ENCODE measurements at places on chromosomes 3 and 15.

DNA sequence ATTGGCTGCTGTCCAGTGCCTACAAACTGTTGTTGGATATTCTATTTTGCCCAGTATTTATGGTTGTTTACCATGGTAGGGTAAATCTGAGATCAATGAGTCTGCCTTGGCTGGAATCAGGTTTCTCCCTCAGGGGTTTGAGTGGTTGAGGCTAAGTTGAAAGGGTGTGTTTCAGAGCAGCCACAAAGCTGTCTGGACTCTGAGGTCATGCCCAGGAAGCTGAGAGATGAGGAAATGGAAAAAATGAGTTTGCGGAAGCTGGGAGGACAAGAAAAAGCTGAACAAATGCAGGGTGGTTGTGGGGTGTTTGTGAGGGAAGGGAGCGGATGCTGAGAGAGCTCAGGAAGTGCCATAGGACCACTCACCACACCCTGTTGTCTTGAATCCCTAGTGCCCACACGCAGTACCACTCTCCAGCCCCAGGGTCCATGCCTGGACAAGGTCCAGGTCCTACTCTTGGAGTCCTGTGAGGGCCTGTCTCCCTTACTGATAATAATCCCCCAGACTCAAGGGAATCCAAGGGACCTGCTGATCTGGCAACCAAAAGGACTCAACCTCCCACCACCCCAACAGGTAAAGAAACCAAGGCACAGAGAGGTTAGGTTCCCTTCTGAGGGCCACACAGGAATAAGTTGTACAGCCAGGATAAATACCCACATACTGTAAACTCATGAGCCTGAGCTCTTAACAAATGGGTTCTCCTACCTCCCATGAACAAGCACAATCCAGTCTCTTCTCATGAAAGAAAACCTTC lies 81.6 kb downstream of the PPCDC start:
- peak; percentile 22 for DNase-seq

DNA sequence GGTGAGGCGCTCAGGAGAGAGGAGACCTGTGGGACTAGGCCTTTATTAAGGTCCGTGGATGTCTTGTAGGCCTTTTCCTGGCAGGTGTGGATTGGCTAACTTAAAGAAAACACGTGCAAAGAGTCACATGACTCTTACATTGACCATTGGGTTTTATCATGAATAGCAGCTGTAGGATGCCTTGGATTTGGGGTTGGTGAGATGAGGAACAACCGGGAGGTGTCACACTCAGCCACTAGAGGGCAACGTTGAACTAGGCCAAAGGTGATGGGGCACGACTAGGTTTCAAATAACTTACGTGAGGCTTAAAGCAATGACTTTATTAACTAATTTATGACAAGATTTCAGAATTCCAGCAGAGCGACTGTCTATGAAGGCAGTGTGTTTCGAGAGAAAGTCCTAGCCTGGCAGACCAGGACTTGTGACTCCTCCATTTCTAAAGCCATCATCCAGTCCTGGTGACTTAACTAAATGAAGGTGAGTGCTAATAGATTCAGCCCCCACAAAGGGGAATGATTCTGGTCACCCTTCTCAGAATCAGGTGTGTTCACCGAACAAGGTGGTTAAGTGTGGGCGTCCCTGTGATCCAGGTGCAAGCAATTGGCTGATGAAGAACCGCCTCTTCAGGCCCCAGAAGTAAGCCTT lies 345.6 kb downstream of the MCTP2 start:
- no peak for DNase-seq

DNA sequence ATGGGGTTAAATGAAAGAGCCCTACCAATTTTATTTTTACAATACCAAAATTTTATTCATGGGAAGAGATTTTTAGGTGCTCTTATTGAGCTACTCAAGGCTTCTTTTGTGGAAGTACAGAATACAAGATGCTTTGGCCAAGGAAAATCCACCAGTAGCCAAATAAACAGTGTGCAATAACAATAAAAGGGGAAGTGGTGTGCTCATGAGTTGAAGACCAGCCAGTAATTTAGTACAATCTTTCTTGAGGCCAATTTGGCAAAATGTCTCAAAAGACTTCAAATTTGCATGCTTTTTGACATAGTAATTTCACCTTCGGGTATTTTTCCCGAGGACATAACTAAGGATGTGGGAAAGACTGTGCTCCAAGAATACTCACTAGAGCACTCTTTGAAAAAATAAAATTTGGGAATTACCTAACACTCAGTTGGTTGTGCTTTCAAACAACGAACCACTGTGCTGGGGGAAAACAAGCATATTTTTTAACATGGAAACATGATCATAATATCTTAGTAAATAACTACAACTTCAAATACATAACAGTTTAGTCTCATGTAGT lies 294.0 kb downstream of the DIPK2A start:
- DNase-seq = no peak

- DNase-seq = no peak
Observed at GRCh38 chr3:12356175-12356574, 67.3 kb downstream of the PPARG start.

- no peak for DNase-seq
Observed at GRCh38 chr3:50318615-50319014, 3.9 kb downstream of the HYAL2 start.

DNA sequence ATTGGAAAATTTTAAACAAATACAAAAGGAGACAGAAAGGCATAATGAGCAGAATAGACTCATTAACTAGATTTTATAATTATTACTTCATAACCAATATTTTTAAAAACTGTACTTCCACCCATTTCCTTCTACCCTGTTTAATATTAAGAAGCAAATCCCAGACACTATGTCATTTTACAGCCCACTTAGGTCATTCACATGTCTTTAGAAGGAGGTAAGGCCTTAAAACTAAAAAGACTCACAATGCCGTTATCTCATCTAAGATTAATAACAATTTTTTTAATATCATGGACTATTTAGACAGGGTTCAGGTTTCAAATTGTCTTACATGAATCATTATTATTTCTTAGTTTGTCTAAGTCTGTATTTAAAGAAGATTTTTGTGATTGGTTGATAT lies 217.2 kb downstream of the NFKBIZ start:
- no peak for DNase-seq

GRCh38 chr15:97012986-97013385 lies 682.5 kb downstream of the NR2F2 start:
- DNase-seq = no peak

GRCh38 chr3:187291001-187291511 lies 481 bp downstream of the MASP1 start:
- no peak for DNase-seq

- DNase-seq = no peak
Observed at GRCh38 chr3:133246773-133247172, 153.1 kb upstream of the BFSP2 start.

- no peak for DNase-seq
Observed at GRCh38 chr15:89129123-89129815, 41.0 kb downstream of the ABHD2 start.

GRCh38 chr3:120683671-120684301 lies 1.7 kb upstream of the HGD start:
- no peak for DNase-seq

DNA sequence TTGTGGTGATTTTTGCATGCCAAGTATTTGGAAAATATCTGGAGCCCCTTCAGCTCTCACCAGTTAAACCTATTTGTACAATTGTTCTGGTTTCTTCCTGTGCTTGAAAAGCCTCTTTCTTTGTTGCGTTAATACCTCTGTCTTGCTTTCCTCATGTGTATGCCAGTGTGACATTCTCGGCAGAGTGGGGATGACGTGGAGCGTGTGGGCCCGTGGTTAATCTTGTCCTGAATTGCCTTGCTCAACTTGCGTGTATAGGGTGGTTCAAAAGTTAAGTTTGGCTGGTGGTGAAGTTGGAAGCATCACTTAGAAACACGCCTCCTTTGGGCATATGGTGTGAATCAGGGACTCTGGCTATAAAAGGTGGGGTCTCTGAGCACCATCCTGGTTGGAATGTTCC lies 67.1 kb downstream of the IGF1R start:
- no peak for DNase-seq

GRCh38 chr3:195709676-195710085 lies 11.1 kb upstream of the MUC20 start:
- DNase-seq = no peak

DNA sequence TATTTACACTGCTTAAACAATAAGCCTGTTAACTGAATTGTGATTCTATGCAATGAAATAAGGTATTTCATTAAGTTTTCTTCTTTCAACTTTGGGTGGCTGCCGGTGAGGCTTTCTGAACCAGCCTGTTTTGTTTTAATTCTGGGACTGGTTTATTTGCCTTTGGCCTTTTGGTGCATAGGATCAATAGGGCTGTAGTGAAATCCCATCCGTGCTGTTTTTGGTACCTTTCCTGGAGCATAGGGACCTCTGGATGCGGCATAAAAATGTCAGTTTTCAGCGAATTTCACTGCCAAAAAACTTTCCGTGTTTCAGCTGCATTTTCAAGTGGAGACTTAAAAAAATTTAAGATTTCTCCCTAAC lies 514 bp downstream of the PLS1 start:
- no peak for DNase-seq

DNA sequence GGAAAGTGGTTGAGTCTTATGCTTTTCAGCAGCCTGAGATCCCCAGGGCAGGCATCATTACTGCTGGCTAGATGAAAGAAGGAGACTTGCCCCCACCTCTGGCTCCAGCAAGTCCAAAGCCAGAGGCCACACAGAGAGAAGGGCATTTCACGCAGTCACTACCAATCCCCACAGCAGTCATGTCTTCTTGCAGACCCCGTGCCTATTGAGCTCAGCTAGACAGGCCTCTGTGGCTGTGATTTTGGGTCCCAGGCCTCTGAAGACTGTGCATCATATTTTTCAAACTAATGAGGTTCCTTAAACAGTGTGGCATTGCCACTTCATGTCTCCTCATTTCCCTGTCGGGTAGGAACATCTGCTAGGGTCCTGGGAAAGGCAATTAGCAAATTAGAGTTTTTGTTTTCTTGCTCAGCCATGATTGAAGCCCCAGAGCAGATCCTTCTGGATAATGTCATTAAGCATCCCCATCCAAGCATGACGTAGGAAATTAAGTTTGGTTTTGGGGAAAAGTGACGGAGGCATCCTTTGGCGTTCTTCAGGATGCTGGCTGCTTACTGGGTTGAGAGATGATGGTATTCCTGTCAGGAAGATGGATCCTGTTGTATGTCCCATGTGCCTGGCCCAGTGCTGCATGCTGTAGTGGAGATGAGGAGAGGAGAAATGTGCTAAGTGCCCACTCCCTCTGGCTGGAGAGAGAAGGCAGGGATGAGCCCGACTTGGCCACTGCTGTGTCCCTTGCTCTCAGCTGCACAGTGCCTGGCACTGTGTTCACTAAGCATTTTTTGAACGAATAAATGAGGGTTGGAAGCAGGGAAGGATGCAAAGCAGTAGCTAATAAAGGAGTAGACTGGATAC lies 7.0 kb downstream of the SPSB4 start:
- no peak for DNase-seq

GRCh38 chr3:134004841-134005240 lies 24.9 kb downstream of the SLCO2A1 start:
- no peak for DNase-seq

- DNase-seq = no peak
Observed at GRCh38 chr3:154180836-154181691, 59.9 kb downstream of the ARHGEF26 start.

- no peak for DNase-seq
Observed at GRCh38 chr15:69628256-69629093, 175.9 kb downstream of the RPLP1 start.

DNA sequence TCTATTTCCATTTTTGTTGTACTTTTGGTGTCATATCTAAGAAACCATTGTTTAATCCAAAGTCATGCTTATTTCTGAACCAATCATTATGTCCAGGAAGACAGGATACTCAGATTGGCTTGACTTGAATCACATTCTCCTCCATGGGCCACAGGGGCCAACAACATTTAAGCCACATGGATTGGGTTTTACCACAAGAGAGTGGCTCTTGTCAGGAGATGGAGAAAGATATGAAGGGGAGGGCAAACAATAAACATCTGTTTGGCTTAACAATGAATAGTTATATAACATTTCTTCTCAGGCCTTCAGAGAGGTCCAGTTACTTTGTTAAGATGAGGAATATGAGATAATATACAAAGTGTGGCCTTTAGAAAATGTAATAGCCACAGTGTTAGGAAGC lies 44.6 kb downstream of the GXYLT2 start:
- DNase-seq = no peak

- no peak for DNase-seq
Observed at GRCh38 chr3:129610276-129610675, 3.8 kb upstream of the PLXND1 start.

DNA sequence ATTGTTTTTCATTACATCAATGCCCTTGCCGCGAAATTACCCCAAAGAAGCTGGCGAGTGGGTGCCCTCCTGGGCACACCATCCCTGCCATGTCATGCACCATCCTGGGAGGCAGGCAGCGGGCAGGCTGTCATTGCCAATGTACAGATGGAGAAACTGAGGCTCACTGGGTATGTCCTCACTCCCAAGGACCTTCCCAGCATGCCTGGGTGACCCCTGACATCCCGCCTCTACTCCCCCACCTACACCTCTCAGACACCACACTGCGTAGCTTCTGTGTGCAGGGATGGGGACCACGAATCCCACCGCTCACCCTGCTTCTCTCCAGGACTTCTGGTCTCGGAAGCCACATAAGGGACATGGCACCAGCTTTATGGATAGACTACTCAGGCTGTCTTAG lies 41.0 kb upstream of the SLC41A3 start:
- no peak for DNase-seq

DNA sequence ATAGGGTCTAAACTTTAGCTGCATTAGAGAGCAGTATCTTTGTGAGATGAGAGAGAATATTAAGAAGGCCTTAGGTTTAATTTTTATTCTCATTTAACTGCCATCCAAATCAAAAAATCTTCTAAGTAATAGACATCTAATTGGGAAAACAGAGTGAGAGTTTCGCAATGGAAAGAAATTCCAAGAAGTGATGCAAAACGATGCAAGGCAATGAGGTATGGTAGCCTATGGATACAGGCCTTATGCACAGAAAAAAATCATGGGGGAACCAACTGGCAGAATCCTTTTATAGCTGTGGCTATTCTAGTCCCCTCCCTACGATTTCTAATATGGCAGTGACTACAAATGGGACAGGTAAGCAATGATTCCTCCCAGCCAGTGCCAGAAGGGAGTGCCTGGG lies 225.9 kb downstream of the GREM1 start:
- no peak for DNase-seq

GRCh38 chr3:94036909-94037507 lies 8.6 kb upstream of the STX19 start:
- DNase-seq = peak; percentile 3

- DNase-seq = no peak
Observed at GRCh38 chr3:9293076-9293475, 43.6 kb upstream of the SRGAP3 start.

GRCh38 chr3:99172736-99173657 lies 271.5 kb upstream of the DCBLD2 start:
- DNase-seq = no peak

GRCh38 chr15:101723171-101723873 lies 951 bp downstream of the TARS3 start:
- DNase-seq = no peak

DNA sequence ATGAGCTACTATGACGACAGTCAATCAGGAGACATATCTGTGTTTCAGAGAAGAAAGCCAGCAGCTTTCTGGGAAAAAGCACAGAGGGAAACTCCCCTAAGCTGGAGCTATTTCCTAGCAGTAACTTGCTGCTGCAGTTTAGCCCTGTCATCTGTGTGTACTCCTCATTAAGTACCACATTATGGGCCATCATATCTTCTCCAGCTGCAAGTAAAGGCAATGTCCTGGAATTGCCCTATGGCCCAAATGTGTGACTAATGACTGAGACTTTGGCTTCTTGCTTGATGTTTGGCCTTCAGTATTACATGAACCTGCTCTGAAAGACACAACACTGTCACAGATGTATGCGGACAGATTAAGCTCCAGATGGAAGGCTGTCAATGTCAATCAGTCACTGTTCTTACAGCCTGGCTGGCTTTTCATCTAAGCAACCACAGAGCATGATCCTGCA lies 190.8 kb downstream of the FHIT start:
- no peak for DNase-seq
